ENCODE measurements at places on chromosomes 1 and 21. TPM values are rescaled to one million over a fixed set of nuclear protein-coding genes. Genes with fewer than 3 reads are reported as not detected.

GRCh38 chr1:225865514-225865913 lies 16.7 kb downstream of the TMEM63A start:
- H3K36me3 ChIP-seq, result no peaks in the 10 kb centered on the region
- H3K4me1 ChIP-seq, result peaks cover 15% of the 10 kb centered on the region
- H3K27ac ChIP-seq, result no peak overlapping the region
- DNase-seq, result no peak
- no peak overlapping the region for H3K4me3 ChIP-seq

GRCh38 chr1:76939050-76939816 lies 72.0 kb downstream of the ST6GALNAC5 start:
- H3K27me3 ChIP-seq, result no peaks in the 10 kb centered on the region
- H3K36me3 ChIP-seq, result no peaks in the 10 kb centered on the region
- no peak overlapping the region for H3K4me3 ChIP-seq
- peaks cover 7% of the 10 kb centered on the region for H3K4me1 ChIP-seq
- DNase-seq, result no peak
- H3K27ac ChIP-seq, result no peak overlapping the region

TMPRSS2 gene
- total RNA-seq, result 1.1 TPM

DNA sequence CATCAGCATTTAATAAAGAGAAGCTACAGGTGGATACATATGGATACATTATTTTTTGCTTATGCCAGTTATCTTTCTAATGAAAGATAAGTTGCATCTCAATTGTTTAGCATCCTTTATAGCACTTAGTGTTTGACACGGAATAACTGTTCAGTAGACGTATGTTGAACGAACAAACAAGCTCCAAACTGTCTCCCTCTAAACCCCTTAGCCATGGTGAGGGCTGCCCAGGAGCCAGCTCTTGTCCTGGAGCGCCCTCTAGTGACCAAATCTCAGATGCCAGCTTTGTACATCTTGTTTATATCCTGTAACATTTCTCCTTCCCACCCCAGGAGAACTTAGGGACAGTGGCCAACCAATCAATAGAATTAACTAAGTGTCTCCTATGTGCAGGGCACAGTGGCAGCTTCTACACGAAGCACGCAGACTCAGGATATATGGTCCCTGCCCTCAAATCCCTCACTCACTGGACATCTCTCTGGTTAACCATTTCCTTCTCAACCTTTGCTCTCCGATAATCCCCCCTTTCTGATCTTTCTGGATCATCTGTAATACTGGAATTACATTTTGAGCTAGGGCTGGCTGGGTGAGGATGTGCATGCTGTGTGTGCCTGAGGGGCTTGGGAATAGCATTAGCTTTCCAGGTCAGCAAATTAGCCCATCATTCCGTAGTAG lies 22.9 kb downstream of the KCNA10 start:
- H3K27ac ChIP-seq, result no peak overlapping the region
- no peaks in the 10 kb centered on the region for H3K27me3 ChIP-seq
- H3K36me3 ChIP-seq, result no peaks in the 10 kb centered on the region
- H3K4me3 ChIP-seq, result no peak overlapping the region

RWDD3 gene
- 12.4 TPM for total RNA-seq

DNA sequence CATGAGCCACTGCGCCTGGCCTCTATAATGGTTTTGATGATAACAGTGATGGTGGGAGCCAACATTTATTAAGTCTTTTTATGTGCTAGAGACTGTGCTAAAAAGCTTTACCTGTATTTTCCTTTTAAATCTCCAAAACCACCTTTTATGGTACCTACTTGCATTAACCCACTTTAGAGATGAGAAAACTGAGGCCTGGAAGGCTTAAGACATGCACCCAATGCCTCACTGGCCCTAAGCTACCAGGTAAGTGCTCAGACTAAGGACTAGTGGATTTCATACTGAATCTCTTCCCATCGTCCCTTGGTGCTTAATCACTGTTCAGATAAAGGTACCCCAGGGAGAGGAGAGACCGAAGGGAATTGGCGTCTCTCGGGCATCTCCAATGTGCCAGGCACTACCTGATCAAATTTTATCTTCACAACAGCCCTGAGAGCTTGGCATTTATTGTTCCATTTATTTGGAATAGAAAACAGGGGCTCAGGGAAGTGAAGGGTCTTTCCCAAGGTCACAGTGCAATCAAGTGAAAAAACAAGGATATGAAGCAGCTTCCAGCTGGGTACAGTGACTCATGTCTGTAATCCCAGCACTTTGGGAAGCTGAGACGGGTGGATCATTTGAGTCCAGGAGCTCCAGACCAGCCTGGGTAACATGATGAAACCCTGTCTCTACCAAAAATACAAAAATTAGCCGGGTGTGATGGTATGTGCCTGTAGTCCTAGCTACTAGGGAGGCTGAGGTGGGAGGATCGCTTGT lies 84.2 kb downstream of the LACTBL1 start:
- no peaks in the 10 kb centered on the region for H3K27me3 ChIP-seq
- H3K36me3 ChIP-seq, result no peaks in the 10 kb centered on the region
- H3K4me1 ChIP-seq, result no peaks in the 10 kb centered on the region

FAM72A gene
- 23.0 TPM for total RNA-seq

CCDC17 gene
- 2.4 TPM for total RNA-seq

- no peak overlapping the region for H3K27ac ChIP-seq
- H3K27me3 ChIP-seq, result no peaks in the 10 kb centered on the region
- H3K36me3 ChIP-seq, result no peaks in the 10 kb centered on the region
- peaks cover 28% of the 10 kb centered on the region for H3K4me1 ChIP-seq
- no peak for DNase-seq
- no peak overlapping the region for H3K4me3 ChIP-seq
These were observed 9.6 kb upstream of the HTR6 start for GRCh38 chr1:19654886-19655717.

DNA sequence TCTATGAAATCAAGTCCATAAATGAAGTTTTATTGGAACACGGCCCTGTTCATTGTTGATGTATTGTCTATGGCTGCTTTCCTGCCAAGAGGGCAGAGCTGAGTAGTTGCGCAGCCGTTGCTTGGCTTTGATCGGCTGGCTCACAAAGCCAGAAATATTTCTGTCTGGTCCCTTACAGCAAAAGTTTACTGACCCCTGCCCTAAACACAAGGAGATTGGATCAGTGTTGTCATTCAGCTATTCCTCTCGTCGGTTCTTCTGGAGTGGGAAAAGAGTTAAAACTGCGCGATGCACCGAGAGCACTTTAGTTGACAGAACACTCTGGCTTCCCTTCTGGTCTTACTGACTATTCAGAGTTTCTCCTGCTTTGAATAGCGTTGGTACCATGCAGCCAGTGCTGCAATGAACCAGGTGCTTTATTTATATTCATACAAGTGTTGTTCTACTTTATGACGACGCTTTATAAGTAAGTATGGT lies 868 bp downstream of the ZBTB40 start:
- no peaks in the 10 kb centered on the region for H3K36me3 ChIP-seq
- H3K27me3 ChIP-seq, result no peaks in the 10 kb centered on the region
- DNase-seq, result no peak
- H3K4me3 ChIP-seq, result peak overlapping the region; percentile 85
- H3K27ac ChIP-seq, result peak overlapping the region; percentile 67

DNA sequence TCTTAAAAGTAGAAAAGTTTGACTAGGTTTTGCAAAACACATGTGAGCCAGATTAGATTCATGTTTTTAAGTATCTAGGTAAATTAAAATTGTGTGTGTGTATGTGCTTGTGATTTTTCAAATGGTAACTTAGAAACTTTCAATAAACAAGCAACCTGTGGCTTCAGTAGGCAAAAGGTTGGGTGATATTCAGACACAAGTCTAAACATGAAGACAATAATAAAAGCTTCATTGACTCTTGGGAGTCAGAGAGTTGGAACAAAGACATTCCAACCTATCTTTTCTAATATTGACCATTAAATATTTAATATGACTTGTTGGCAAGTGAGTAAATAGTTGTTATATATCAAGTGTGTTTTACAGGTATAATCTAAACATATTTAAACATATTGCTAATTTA lies 1049.6 kb upstream of the ADGRL4 start:
- no peak overlapping the region for H3K27ac ChIP-seq
- no peaks in the 10 kb centered on the region for H3K36me3 ChIP-seq

- peaks cover 6% of the 10 kb centered on the region for H3K36me3 ChIP-seq
- H3K27ac ChIP-seq, result peak overlapping the region; percentile 43
- peak overlapping the region; percentile 16 for H3K4me3 ChIP-seq
- no peak for DNase-seq
These were observed 2.2 kb downstream of the TENT5B start for GRCh38 chr1:27010226-27010994.

LAMB3 gene
- total RNA-seq, result 70.2 TPM

DNA sequence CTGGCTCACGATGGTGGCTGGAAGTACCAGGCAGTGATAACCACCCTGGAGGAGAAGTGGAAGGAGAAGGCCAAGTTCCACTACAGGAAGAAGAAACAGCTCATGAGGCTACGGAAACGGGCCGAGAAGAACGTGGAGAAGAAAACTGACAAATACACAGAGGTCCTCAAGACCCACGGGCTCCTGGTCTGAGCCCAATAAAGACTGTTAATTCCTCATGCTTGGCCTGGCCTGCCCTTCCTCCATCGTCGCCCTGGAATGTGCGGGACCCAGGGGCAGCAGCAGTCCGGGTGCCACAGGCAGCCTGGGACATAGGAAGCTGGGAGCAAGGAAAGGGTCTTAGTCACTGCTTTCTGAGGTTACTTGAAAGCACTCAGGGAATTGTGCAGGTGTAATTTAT lies 10.8 kb downstream of the IL24 start:
- DNase-seq, result no peak
- H3K36me3 ChIP-seq, result no peaks in the 10 kb centered on the region
- peaks cover 8% of the 10 kb centered on the region for H3K4me1 ChIP-seq
- H3K27ac ChIP-seq, result no peak overlapping the region

GRCh38 chr1:84603941-84604830 lies 29.9 kb upstream of the CTBS start:
- peak overlapping the region; percentile 52 for H3K4me3 ChIP-seq
- H3K4me1 ChIP-seq, result peaks cover 52% of the 10 kb centered on the region
- DNase-seq, result peak; percentile 73
- H3K36me3 ChIP-seq, result no peaks in the 10 kb centered on the region
- H3K27me3 ChIP-seq, result no peaks in the 10 kb centered on the region

- peaks cover 60% of the 10 kb centered on the region for H3K36me3 ChIP-seq
- no peak overlapping the region for H3K27ac ChIP-seq
- no peaks in the 10 kb centered on the region for H3K27me3 ChIP-seq
These were observed 17.1 kb downstream of the TTF2 start for GRCh38 chr1:117077267-117077666.

DNA sequence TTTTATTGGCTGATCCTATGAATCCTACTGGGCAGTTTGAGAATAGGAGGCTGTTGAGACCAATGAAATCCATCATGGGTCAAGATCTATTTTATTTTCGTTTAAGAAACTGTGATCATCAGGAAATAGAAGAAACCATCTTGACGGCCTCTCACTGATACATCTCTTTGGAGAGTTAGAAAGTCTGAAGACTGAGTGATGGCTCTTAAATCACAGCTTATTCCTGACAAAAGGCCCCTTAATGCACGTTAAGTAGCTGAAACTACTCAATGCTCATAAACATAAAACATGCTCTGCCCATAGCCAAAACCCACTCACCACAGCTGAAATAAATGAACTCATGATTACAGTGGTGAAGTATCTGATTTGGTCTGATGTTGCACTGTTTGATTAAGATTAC lies 784.5 kb upstream of the NEGR1 start:
- H3K4me3 ChIP-seq, result no peak overlapping the region
- DNase-seq, result no peak
- no peaks in the 10 kb centered on the region for H3K27me3 ChIP-seq
- no peaks in the 10 kb centered on the region for H3K36me3 ChIP-seq
- H3K27ac ChIP-seq, result no peak overlapping the region

- H3K4me3 ChIP-seq, result no peak overlapping the region
- no peak overlapping the region for H3K27ac ChIP-seq
- no peak for DNase-seq
- H3K27me3 ChIP-seq, result peaks cover 36% of the 10 kb centered on the region
- no peaks in the 10 kb centered on the region for H3K4me1 ChIP-seq
These were observed 100.3 kb downstream of the BEND5 start for GRCh38 chr1:48676376-48676775.

GRCh38 chr21:15669247-15669646 lies 60.5 kb upstream of the USP25 start:
- DNase-seq, result no peak
- H3K27ac ChIP-seq, result no peak overlapping the region
- H3K4me3 ChIP-seq, result no peak overlapping the region

GRCh38 chr1:91404151-91405012 lies at the start of gene HFM1:
Gene HFM1 (minus strand): TSS chr1:91404837. CDS start chr1:91401082, 3,755 bp downstream.
- H3K27me3 ChIP-seq, result no peaks in the 10 kb centered on the region
- H3K4me1 ChIP-seq, result no peaks in the 10 kb centered on the region
- H3K4me3 ChIP-seq, result peak within 1 kb of the TSS; percentile 58
- no peak within 1 kb of the TSS for H3K27ac ChIP-seq
- DNase-seq, result peak; percentile 41

SMCP gene
- total RNA-seq, result not detected

DNA sequence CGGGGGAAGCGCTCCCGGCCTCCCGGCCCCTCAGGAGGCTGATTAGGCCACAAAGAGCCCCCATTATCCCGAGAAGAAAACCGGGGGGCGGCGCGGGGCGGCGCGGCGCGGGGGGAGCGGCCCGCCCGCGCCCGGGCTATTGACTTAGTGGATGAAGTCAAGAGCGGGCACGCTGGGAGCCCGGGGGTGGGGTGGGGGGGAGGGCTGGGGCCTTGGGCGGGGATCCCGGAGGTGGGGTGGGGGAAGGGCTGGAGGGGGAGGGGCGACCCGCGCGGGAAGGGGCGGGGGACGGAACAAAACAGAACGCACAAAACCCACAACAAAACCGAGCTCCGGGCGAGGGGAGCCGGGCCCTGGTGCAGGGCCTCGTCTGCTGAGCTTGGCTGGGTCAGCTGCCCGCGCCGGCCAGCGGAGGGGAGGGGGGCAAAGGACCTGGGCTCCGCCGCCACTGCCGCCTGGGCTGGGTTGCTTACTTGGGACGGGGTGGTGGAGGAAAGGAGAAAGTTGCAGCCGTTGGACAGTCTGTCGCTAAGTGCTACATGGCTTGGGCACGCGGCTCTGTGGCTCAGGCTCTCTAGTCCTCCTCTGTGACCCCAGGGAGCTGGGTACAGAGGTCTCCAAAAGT lies 16.3 kb downstream of the PAX7 start:
- H3K27ac ChIP-seq, result no peak overlapping the region
- H3K4me3 ChIP-seq, result no peak overlapping the region
- H3K36me3 ChIP-seq, result no peaks in the 10 kb centered on the region
- peaks cover 3% of the 10 kb centered on the region for H3K4me1 ChIP-seq

EFHD2 gene
- total RNA-seq, result 69.7 TPM

CFHR4 gene
- not detected for total RNA-seq

DNA sequence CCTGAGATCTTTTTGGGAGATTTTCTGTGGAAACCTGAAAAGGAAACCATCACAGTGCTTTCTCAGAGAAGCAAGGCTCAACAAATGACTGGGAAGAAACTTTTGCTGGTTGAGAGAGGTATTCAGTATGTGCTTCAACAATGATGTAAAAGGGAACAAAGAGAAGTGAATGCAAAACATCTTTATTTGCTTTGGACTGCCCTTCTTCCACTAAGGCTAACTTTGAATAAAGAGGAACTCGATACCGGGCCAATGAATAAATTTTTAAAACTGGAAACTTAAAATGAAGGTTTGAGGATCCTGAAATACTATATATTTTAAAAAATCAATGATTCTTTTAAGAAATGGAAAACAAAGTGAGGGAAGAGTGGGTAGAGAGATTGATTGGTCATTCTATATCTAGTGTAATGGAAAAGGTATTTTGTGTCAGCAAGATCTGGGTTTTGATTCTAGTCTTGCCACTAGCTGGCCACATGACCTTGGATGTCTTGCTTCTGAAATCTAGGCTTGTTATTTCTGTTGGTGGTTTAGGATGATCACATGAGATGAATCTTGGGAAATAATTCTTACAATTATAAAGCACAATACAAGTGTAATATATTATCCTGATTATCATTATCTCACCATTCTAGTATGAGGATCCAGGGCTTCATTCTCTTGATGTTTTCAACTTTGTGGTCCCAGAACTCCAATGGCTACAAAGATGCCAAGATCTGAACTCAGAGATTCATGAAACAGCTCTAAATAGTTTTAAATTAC lies 34.6 kb upstream of the APOBEC4 start:
- no peak for DNase-seq
- no peaks in the 10 kb centered on the region for H3K36me3 ChIP-seq
- H3K27me3 ChIP-seq, result no peaks in the 10 kb centered on the region

FCRL6 gene
- not detected for total RNA-seq

Data from HCT116 (cell line).